ENCODE measurements at places on chromosomes 5 and 9.

DNA sequence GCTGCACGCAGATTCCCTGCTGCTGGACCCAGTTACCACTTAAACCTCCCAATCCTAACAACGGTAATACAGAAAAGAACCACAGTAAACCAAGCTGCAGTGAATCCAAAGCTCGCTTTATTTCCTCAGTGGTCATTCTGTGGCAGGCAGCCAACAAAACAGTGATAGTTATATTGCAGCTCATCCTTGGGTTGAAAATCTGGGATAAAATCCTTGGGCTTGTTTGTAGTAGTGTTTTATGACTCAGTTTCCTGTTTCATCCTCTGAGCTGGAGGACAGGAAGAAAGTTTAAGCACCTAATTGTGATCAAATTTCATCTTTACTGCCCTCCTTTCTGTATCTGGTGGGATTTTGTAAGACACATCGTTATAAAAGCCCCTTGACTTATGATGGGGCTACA is 31.4 kb downstream of the HMGCR start:
- peak; percentile 9 for DNase-seq

DNA sequence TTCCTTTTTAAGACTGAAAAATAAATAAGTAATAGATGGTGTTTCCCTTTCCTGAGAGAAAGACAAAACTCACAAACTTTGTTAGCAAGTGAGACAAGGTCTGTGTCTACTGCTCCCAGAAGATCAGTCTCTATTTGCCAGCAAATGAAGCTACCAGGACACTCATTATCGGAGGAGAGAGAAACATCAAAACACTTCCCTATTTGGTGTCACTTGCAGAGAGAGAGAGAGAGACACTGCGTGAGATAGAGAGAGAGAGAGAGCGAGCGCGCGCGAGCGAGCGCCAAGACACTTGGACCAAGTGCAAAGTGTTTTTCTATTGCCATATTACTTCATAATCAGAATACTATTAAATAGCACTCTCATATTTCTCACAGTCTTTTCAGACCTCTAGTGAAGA is 142.7 kb downstream of the KCNN2 start:
- DNase-seq, result no peak

DNA sequence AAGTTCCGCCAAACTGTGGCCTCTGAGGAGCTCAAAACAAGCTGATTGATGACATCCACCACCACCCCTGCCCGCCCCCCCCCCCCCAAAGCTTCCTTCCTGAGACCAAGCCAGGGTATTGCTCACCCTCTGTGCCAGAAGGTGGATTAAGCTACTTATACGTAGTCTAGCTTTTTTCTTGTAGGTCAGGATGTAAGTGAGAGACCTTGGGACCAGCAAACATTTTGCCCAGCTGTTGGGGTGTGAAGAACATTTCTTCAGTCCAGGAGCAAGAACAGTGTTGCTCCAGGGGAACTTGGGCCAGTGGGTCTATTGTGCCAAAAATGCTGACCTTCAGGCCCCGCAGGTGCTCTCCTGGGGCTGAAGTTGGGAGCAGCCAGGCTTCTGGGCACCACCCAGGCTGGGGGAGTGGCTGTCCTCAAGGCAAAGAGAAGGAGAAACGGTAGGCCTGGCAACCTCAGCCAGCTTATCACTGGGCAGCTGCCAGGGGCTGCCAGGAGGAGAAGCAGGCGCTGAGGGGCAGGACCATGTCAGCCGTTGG is 18.0 kb downstream of the NEURL1B start:
- no peak for DNase-seq

GRCh38 chr5:33650911-33651310 is 210.1 kb downstream of the TARS1 start:
- DNase-seq, result peak; percentile 45

DNA sequence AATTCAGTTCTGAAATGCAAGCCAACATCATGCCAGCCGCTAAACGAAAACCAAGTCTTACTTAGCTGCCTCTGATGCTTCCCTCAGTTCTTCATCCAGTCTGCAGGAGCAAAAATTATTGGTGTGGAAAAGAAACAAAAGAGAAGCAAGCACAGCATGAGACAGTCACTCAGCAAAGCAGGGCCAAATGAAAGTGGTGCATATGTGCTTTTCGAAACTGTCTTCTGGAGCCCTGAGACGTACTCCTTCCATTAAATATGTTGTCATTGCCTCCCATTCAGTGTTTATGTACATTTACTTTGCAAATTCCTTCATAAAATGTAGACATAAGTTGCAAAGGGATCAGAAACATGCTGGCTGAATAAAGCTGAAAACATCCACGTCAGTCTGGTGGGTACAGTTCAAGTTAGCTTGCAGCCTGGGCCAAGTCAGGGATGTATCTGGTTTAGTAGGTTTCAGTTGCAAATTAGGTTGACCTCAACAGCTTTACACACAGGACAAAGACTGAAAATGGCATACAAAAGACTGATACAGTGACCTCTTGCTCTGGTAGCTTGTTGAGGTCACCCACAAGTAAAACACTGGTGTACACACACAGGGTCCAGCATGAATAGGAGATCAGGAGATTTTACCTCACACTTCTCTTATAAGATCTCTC is 139.7 kb upstream of the PCA3 start:
- no peak for DNase-seq

GRCh38 chr5:38996123-38996522 is 78.1 kb downstream of the RICTOR start:
- no peak for DNase-seq

DNA sequence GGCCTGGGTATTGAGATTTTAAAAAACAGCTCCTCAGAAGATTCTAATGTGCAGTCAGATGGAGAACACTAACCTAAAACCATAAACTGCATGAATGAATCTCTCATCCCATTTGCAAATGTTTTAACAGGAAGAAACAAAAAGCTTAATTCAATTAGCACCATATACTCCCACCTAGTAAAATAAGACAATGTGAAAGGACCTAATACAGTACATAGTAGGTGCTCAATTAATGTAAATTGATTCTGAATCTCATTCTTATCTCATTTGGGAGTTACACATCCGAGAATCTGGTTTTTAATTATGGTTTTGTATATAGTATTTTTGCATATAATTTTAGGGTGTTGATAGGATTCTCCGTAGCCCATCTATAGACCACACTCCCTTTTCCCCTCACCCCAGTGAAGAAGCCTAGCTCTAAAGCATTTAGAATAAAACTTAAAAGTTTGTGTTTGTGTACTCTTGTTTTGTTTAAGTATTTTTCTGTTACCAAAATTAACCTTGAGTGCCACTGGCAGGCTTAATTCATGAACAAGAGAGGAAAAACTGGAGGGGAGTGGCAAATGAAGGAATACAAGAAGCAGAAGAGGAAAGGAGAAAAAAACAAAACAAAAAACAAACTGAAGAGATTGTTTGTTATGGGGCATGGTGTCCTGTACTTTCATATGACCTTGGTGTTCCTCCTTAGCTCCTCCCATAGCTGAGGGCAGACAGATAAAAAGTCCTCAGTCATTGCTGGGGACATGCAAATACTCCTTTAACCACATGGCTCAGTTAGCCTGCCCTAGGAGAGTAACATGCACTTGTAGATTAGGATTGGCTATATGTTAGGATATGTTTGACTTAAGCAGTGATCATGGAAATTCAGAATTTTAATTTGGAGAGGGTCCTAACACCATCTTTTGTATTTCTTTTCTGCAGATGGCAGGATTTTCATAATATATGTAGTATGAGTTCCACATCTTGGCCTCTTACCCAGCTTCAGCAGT is 1.2 kb downstream of the RNF14 start:
- DNase-seq, result peak; percentile 40

DNA sequence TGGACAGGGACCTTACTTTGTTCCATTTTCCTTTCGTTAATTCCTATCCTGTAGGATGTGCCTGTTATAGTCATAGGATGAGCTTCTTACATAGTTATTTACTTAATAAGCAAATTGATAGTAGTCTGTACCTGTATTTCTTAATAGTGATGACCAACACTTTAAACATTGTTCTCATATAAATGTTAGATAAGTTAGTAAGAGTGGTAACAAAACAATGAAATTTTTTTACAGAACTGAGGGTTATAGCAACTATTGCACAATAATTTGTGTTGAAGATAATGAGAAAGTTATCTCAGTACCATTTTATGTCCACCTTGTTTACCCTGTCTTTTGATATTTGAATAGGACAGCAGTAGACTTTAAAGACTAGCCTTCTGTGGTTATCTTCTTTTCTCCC is 162.9 kb upstream of the ELL2 start:
- DNase-seq, result no peak

DNA sequence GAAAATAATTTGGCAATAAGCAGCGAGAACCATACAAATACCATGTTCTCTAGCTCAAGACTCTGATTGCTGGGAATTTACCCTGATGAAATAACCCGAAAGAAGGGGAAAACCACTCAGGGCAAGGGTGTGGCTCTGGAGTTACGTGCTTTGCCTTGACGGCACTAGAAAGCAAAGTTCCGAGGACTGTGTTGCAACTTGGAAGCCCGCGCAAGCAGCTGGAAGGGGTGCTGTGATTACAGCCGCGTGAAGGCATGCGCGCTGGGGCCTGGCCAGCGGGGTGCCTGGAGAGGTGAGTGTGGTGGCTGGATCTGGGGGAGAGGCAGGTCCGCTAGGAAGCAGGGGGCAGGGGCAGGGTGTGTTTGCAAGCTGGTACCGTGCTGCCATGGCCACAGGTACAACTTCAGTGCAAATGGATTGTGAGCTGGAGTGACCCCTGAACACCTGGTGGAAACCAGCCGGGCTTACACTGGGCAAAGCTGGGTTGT is 52.6 kb upstream of the CNOT6 start:
- DNase-seq, result peak; percentile 6

- no peak for DNase-seq
These were observed 47.4 kb upstream of the SLC2A8 start for GRCh38 chr9:127349483-127350113.

DNA sequence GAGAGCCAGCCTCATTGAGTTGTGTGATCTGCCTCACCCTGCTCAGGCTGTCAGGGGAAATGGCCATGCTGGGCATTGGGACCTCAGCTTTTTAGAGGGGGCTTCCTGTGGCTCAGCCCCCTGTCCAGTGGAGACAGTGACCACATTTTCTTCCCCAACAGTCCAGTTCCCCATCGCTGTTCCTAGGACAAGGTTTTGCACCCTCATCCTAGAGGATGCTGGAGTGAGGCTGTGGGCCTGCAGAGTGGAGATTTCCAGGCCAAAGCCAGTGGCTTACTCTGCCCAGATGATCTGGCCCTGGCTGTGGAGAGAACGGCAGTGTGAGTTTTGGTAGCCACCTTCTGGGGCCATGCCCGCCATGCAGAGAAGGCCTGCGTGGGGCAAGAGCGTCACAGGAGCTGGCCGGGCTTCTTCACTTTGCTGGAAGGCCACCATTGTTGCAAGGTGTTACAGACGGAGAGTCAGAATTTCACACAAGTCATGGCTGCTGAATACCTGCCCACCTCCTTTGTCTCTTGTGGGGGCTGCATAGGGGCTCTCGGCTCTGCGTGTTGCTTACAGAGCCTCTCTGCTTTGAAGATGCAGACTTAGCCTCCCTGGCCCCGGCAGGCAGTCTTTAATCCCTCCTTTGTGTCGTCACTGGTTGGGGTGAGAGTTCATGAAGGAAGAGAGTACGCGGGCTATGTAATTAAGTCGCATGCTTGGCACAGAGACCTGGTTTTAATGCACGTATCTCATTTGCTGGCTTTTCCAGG is 35.2 kb upstream of the PITX1 start:
- no peak for DNase-seq

- peak; percentile 23 for DNase-seq
These were observed 75.2 kb upstream of the HRH2 start for GRCh38 chr5:175582697-175583096.

DNA sequence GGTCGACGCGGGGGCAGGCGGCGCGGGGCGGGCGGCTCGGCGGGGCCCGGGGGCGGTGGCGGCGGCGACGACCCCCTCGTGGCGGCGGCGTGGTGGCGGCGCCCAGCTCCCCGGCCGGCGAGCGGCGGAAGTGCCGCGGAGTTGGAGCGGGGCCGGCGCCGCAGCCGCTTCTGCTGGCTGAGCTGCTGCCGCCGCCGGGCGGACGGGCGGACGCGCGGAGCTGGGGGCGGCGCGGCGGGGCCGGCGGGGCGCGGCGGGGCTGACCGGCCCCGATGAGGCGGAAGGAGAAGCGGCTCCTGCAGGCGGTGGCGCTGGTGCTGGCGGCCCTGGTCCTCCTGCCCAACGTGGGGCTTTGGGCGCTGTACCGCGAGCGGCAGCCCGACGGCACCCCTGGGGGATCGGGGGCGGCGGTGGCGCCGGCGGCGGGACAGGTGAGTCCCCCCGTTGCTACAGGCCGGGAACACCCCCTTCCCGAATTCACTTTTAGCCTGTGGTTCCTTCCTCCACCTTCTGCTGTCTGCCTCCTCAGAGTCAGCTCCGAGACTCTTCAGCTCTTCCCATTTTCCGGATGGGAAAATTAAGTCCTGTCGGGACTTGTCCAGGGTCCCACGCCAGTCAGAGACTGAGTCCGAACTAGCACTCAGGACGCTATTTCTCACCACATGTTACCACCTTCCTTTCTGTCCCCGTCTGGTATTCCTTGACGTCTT is at the start of gene GALNT10:
TSS of gene GALNT10 (plus strand) at position 139 of the 710 bp plus-strand sequence. CDS start at position 273, 134 bp downstream.
- peak; percentile 80 for DNase-seq

DNA sequence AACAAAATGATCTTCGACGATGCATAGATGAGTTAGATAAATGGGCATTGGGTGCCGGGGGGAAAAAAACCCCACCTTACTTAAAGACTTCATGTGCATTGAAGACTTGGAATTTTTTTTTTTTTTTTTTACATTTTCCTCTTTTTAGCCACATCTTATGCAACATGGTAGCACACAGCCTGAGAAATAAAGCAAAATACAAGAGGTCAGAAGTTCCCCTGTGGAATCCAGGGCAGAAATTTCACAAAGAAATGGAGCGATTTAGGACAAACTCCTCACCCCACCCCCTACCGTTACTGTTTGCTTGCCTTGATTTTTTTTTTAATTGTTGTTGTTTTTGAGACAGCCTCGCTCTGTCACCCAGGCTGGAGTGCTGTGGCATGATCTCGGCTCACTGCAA is 153.2 kb downstream of the GOLPH3 start:
- no peak for DNase-seq

DNA sequence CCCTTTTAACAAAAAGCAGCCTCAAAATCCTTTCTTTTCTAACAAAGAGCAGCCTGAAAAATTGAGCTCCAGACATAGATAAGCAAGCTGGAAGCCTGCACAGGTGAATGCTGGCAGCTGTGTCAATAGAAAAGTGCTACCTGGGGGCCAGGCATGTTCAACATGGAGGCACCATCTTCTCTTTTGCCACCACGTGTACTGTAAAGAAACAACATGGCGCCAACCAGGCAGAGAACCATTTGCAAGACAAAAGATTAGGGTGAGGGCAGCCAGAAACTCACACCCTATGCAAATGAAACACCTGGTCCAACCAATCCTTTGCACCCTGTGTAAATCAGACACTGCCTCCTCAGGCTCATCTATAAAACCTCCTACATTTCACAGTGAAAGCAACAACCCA is 96.0 kb downstream of the ACTL7B start:
- no peak for DNase-seq

- DNase-seq, result peak; percentile 46
These were observed 583.5 kb downstream of the ZNF608 start for GRCh38 chr5:124162767-124163532.

GRCh38 chr9:68668127-68668526 is 36.9 kb upstream of the PIP5K1B start:
- no peak for DNase-seq

Data from kidney tubule cell (primary cell).